AG08396 (cell line): ENCODE measurements at places on chromosomes 1 and 21.

- peak; percentile 85 for DNase-seq
These were observed 12.5 kb upstream of the VAMP4 start for GRCh38 chr1:171754353-171754705.

GRCh38 chr21:30714946-30715345 is 3.6 kb downstream of the KRTAP21-3 start:
- no peak for DNase-seq

GRCh38 chr1:7229186-7229585 is 443.9 kb downstream of the CAMTA1 start:
- no peak for DNase-seq

DNA sequence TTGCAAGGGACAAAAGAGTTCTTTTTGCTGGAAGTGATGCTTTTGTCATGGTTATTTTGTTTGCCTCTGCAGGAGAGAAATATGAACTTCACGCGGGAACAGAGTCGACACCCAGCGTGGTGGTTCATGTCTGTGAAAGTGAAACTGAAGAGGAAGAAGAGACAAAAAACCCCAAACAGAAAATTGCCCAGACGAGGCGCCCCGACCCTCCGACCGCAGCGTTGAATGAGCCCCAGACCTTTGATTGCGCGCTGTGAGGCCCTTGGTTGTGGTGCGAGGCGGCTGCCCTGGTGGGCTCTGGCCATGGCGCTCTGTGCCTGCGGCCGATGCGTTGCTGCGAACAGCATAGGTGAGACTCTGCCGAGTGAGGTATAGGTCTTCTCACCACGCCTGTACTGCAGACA is 20.9 kb upstream of the NCMAP start:
- DNase-seq = no peak

GRCh38 chr1:230979952-230980351 is 1.1 kb downstream of the ARV1 start:
- no peak for DNase-seq
